ENCODE measurements at places on chromosomes 12 and 14.

DNA sequence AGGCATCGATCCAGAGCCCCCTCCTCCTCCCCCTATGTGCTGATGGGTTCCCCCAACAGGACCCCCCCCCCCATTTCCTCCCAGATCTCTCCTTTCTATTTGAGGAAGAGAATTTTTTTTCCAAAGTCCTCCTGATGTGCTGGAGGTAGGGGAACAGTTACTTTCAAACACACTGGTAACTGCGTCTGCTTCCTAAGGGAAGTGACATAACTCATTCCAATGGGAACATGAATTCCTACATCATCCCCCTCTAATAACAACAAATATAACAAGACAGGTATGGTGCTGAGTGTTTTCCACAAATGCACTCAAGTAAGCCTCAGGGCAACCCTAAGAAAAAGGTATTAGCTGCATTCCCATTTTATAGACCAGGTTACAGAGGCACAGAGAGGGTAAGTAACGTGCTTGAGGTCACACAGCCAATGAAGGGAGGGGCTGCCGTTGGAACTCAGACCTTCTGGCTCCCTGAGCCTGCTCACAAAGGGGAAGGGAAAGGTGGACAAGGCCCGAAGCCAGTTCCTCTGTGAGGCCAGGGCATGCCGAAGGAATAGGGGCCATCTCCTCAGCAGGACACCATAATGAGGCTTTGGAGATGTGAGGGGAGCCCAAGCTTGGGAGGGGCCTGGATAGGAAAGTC lies 121.1 kb upstream of the NCOR2 start:
- no peak for DNase-seq

GRCh38 chr12:121239351-121240061 lies 29.6 kb downstream of the P2RX4 start:
- DNase-seq, result no peak

DNA sequence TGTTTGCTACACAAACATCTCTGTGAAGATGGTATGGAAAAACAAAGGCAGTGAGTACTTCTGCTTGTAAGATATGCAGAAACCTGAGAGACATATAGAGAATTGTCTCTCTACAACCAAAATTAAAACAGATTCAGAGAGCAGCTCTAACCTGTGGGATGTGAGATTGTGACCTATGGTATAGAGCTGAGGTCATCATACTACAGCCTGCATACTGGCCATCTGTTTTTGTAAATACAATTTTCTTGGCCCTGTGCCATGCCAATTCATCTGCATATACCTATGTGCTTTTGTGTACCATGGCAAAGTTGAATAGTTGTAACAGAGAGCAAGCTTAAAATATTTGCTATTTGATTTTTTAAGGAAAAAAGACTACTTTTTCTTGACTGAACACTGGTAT lies 99.6 kb downstream of the LMO3 start:
- no peak for DNase-seq

DNA sequence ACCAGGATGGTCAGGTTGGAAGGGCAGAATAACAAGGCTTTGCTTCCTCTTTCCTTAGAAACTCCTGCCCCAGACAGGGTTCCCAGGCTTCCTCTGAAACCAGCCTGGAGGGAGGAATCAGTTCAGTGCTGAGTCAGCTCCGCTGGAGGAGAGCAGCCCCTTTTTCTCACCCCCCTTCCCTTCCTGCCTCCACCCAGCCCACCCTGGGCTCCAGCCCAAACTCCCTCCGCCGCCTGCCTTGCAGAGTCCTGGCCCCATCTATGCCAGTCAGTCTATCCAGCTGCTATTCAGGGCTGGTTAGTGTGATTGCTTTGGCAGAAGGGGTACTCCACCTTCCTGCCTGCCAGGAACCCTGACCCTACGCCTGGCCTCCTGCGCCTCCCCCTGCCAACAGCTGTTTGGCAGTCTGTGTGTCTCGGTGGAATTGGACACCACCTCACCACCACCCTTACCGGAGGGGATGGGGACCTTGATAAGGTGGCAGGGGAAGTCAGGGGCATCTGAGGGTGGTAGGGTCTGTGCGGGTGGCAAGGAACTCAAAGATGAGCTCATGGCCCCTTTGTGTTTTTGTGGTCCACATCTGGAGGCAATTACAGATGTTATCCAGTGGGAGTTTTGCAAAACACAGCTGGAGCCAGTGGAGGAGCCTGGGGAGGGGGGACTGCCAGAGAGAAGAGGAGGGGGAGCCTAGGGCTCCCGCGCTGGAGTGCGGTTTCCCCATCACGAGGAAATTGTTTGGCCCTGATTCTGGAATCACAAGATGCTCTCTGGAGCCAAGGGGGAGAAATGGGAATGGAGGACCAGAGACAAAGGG lies 12.2 kb downstream of the MMP14 start:
- peak; percentile 90 for DNase-seq

DNA sequence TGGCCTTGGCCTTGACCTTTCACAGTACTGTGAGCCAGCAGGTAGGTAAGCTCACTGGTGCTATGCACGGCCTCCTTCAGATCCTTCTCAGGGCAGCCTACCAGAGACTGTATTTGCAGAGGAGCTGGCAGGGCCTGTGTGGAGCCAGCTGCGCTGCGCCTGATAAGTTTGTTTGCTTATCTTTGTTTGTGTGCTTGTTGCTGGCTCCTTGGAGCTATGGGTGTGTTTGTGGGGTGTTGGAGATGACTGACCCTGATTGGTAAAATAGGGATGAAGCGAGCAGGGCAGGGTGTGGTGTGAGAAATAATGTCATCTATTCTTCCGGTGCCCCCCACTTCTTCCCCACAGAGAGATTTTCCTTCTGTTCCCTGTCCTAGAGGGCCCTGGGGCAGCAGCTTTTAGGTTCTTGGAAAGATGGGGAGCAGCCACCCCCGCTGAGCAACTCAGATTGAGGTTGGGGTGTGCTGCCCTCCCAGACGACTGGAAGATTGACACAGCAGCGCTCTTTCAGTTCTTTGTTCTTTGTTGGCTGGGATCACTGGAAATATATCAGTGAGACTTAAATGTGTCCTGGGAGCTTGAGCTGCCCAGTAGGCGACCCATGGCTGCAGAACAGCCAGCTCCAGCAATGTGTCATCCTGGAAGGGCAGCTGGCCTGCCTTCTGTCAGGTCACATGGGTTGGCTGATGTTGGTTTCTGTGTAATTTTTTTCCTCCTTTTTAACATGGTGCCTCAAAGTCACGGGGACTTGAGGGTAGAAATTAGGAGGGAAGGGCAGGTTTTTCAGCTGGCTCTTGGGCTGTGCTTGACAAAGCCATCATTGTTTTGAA lies 19.6 kb downstream of the MLXIP start:
- no peak for DNase-seq

DNA sequence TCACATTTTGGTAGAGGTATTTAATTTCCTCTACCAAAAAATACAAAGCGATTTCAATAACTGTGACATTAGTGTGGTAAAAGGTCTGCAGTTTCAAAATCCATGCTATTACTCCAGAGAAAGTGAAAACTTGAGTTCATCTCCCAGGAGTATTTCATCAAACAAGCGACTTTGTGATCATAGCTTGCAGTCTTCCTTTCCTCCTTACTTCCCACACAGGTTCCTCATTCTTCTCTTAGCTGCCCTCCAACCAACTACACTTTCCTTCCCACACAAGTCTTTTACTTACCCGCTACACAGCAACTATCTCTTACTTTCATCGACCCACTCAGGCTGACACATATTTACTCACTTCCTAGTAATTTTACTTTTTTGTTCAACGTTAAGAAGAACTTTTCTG lies 413.4 kb upstream of the USP15 start:
- DNase-seq, result no peak

DNA sequence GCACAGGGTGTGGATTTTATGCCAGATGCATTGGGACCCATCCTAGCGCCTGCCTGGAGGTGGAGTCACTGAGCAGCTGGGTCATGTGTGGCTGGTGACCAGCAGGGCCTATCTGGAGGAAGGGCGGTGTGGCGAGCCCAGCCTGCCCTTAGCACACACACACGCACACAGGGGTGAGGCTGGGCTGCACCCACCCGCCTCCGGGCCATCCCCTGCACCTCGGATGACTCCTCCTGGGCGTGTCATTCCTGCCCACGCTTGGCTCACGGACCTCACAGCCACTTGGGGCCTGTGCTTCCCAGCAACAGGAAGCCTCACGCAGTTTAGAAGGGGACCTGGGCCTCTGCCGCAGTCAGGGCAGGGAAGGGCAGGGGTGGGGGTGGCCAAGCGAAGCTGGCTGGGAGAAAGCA lies 36.2 kb upstream of the FZD10 start:
- DNase-seq, result no peak

GRCh38 chr14:68208218-68208617 lies 388.6 kb downstream of the RAD51B start:
- DNase-seq, result no peak

GRCh38 chr14:23009483-23009938 lies 432 bp downstream of the C14orf93 start:
- no peak for DNase-seq

DNA sequence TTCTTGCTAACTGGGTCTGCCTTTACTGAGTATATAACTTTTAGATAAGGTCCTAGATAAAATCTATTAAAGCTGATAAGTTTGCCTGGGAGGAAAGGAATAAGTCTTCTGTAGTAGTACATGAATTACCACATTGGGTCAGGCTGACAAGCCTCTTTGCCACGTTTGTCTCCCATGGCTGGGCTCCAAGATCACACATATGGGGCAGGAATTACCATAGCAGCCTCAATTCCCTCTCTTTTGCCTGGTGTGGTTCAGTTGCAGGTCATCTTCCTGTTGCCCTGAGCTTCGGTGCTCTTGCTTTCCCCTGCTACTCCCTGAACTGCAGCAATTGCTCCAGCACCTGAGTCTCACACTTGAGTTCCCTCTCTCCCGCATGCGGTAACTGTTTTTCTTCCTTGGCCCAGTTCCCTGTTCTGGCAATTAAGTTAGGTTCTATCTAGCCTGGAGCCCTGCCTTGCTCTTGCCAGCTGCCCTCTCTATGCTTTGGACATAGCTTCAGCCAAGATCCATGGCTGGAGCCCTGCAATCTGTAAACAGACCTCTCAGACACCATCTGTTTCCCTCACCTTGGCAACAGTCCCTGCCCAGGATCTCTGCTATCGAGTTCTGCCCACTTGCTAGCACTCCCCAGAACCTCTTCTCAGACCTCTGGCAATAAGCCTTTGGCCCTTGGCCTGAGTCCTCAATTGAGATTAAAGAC lies 5.8 kb upstream of the GLT8D2 start:
- DNase-seq, result no peak

DNA sequence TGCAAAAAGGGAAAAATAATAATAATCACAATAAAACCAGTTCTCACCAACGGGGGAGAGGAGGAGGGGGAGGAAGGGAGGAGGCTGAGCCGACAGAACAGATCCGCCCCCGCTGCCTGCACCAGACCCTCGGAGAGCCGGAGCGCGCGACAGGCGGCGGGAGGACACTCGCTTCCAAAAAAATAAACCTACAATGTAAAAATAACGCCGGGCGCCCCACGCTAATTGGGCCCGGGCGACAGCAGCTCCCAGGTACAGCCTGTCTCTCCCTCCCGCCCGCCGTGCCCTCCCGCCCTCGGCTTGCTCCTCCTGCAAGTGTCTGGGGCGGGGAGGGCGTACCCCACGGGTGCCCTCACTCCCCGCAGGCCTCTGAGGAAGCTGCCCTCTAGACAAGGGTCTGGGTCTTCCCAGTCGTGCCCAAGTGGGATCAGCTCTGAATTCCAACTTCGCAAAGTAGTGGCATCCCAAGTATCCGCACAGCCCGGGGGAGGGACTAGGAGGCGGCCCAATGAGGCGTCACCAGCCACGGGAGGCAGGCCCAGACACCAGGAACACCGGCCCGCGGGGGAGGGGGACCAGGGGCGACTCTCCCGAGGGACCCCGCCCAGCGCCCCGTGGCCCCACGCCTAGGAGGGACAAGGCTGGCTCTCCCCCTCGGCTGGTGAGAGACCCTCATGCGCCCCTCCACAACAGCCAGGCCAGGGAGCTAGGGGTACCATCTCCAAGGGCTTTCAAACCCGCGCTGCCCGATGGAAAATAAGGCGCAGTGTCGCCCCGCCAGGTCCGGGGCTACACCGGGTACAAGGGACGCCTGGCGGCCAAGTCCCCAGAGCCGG lies 1.0 kb downstream of the NCOR2 start:
- no peak for DNase-seq

- no peak for DNase-seq
Measured at GRCh38 chr14:26729851-26730250, 132.0 kb upstream of the NOVA1 start.

GRCh38 chr14:61562321-61563161 lies 132.8 kb upstream of the HIF1A start:
- DNase-seq, result no peak

GRCh38 chr14:80109055-80109454 lies 102.2 kb downstream of the DIO2 start:
- no peak for DNase-seq

DNA sequence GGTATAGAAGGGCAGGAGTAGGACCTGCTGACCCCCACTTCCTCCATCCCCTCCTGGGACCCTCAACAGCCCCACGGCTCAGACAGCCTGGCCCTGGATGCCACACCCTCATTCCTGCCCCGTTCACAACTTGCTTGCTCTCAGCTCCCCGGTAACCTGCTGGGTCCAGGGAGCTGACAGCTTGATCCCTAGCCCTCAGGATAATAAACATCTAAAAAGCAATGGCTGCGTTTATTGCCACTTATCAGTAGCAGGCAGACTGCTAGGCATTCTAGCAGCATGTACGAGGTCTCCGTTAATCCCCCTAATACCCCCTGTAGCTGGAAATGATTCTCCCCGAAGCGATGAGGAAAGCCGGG lies 24.3 kb upstream of the RPLP0 start:
- no peak for DNase-seq

DNA sequence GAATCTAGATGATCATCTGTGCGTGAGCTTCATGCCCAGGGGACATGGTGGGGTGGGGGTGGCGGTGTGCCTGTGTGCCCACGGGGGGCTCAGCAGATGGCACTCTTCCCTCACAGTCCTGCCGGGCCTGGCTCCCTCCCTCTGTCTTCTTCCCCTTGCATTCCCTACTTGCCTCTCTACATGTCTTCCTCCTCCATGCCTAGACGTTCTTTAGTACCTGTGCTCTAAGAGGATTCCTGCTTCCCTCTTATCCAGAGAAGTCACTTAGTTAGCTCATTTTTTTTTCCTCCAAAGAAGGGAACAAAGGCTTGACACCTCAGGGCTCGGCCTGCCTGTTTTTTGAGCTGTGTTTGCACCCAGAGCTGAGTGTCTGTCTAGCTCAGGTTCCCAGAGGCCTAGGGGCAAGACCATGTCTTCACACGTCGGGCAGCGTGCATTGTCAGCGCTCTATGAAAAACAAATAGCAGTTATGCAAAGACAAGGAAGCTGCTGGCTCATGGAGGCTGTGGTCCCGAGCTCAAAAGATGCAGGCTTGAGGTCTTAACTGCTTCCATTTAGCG lies 48.8 kb downstream of the NINJ2 start:
- no peak for DNase-seq

GRCh38 chr14:68910540-68910939 lies 68.6 kb downstream of the ACTN1 start:
- DNase-seq, result no peak

GRCh38 chr12:77813558-77813957 lies 17.1 kb upstream of the NAV3 start:
- DNase-seq, result no peak

GRCh38 chr12:47903151-47903611 lies 1.6 kb downstream of the VDR start:
- no peak for DNase-seq

DNA sequence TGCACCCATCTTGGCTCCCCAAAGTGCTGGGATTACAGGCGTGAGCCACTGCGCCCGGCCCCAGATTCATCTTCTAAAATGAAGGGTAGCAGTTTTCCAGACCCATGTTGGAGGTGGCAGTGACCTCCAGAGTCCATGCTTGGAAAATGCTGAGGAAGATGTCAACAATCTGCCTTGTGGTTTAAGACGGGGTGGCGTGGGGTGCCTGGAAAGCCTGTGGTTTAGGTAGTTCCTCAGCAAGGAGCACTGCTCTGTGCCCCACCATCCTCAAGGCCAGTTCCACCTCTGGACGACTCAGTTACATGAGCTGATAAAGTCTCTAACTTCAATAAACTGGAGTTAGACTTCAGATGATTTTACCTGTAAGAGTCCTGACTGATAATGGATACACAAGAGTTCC lies 48.6 kb downstream of the DRAM1 start:
- no peak for DNase-seq

Measured in forelimb muscle (tissue), 1 donor.